ENCODE measurements at places on chromosomes 3 and 15. TPM values are rescaled to one million over a fixed set of nuclear protein-coding genes. Genes with fewer than 3 reads are reported as not detected.

GRCh38 chr15:92451225-92451825 lies 57.6 kb downstream of the ST8SIA2 start:
- no peak for DNase-seq

DNA sequence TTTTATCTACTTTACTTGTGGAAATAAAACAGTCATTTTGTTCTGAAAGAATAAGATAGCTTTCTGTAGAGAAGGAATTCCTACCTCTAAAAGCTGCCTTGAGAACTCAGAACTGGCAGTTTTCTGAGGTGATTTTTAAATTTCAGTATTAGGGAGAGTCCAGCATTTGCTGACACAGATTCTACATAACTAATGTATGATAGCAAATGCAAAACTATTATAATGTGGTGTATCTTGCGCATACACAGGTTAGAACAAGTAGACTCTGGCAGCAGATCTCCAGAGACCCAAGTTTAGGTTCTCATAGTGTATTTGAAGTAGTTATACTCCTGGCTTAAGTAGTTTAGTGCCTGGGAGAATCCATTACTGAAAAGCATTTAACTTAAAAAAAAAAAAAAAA lies 30.8 kb downstream of the OIP5 start:
- DNase-seq, result no peak

The HRG gene
- total RNA-seq, result not detected

- no peak for DNase-seq
Observed at GRCh38 chr15:37055481-37055880, 44.9 kb downstream of the MEIS2 start.

- no peak for DNase-seq
Observed at GRCh38 chr15:97867870-97868269, 92.6 kb upstream of the ARRDC4 start.

DNA sequence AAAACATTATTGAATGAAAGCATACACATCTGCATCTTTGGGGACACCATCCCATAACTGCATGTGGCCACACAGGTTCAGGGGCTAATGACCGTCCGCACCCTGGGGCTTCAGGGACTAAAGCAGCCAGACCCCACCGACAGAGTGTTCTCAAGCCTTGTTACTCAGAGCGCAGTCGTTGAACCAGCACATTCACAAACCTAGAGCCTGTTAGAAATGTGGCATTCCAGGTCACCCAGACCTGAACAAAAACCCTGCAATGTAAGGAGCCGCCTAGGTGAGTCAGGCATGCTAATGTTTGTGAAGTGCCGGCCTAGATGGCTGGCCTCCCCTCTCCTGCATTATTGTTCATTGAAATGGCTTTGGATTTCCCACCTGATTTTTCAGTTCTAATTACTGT lies 52.3 kb upstream of the HACD2 start:
- peak; percentile 50 for DNase-seq

GRCh38 chr15:31373096-31373865 lies 46.6 kb downstream of the KLF13 start:
- peak; percentile 59 for DNase-seq

- DNase-seq, result peak; percentile 98
Observed at GRCh38 chr3:14452740-14453710, 50.6 kb downstream of the SLC6A6 start.

- DNase-seq, result no peak
Observed at GRCh38 chr15:100307241-100308212, 34.2 kb downstream of the ADAMTS17 start.

DNA sequence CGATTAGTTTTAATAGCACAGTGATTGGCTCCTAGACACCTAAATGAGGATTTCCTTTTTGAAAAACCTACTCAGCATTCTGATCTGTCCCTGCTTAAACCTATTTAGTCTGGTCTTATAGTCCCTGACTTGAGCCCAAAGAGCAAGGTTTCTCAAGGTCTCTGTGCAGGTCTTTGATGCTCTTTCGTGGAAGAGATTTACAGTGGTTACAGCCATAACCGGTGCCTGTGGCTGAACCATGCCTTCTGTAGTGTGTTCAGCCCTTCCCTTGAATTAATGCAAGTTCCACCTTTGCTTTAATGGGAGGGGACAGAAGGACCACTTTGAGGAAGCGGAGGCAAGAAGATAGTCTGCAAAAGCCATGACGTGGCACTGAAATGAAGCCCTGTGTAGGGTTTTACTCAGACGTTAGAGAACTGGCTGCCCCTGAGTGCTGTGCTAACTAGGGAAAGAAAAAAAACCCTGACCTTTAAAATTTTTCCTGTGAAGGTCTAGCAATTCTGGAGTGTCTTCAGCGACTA lies 43.0 kb downstream of the ZBTB38 start:
- DNase-seq, result no peak

The GXYLT2 gene
- 3.1 TPM for total RNA-seq

GRCh38 chr3:118932822-118933558 lies 101.7 kb downstream of the IGSF11 start:
- peak; percentile 70 for DNase-seq

GRCh38 chr3:26460985-26461384 lies 161.6 kb upstream of the LRRC3B start:
- no peak for DNase-seq

GRCh38 chr15:53588773-53589172 lies 170.7 kb downstream of the WDR72 start:
- no peak for DNase-seq

GRCh38 chr3:123138839-123139444 lies 62.8 kb upstream of the SEC22A start:
- DNase-seq, result no peak

- no peak for DNase-seq
Observed at GRCh38 chr15:22815766-22816165, 22.7 kb upstream of the NIPA2 start.

DNA sequence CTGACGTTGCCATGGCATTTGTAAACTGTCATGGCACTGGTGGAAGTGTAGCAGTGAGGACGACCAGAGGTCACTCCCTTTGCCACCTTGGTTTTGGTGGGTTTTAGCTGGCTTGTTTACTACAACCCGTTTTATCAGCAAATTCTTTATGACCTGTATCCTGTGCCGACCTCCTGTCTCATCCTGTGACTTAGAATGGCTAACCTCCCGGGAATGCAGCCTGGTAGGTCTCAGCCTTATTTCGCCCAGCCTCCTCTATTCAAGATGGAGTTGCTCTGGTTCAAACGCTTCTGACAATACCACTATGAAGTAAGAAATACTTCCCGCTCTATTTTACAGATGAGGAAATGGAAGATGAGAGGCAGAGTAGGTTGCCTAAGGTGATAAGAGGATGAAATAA lies 16.6 kb downstream of the PAQR9 start:
- no peak for DNase-seq

GRCh38 chr3:140170612-140171011 lies 235.6 kb downstream of the CLSTN2 start:
- DNase-seq, result no peak

The VILL gene
- total RNA-seq, result 7.1 TPM

DNA sequence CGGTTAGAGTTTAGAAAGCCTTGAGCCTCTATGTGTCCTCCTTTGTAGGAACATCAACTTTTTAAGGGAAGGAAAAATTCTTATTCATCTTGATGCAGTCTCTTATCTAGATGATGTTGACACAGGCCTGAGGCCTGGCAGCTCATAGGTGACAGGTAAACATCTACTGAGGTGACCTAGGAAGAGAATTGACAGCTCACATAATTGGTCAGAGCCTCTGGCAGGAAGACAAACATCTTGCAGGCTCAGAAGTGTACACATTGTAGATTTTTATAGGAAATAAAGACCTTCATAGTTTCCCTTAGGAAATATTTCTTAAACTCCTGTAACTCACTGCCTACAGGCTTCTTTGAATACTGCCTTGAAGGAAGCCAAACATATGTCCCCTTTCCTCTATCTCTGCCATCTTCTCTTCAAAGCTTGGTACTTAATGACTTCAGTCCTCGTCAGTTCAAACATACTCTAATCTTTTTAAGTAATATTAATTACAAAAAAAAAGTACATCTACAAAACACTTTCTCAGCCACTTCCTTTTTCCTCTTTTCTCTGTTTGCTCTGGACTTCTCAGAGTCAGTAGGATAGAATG lies 341.3 kb downstream of the TBL1XR1 start:
- no peak for DNase-seq

The ABTB1 gene
- 38.9 TPM for total RNA-seq
